ENCODE measurements at places on chromosomes 4 and X.

GRCh38 chr4:116599859-116600258 is 485.5 kb downstream of the TRAM1L1 start:
- peak; percentile 9 for DNase-seq

GRCh38 chr4:92304606-92305005 is 840 bp downstream of the GRID2 start:
- no peak for DNase-seq

DNA sequence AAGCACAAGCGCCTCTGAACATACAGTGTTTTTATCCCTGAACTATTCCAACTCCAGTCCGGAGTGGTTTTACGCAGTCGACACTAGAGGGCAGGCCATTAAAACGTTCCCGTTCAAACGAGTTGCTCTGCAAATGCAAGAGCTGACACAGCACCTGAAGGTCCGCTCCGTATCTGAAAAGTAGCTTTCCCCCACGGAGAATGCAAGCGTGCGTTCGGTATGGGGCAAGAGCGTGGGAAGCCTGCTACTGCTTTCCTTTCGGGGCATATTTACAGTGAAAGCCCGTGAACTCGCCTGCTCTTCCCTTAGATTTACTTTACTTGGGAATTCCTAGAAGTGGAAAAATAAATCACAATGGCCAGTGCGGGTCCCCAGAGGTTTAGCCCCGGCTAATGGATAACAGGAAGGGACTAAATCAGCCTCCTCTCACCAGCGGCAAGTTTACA is 190.8 kb downstream of the TSPAN5 start:
- DNase-seq = peak; percentile 81

DNA sequence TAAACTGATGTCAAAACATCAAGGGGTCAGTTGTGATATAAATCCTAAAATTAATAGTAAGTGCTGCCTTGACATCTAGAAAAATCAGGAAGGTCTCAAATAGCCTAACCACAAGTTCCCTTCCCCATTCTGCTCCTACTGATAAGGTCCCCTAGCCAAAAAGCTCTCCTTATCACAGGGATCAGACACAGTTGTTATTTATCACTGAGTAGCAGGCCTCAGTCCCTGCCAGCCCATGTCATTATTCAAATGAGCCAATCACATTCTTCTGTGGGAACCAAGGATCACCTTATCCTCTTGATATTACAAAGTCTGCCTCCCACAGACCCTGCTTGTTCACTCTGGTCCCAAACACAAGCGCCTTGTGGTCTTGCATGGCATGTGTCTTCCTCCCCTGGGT is 23.3 kb upstream of the TMEM255A start:
- no peak for DNase-seq

- DNase-seq = no peak
These were observed 57.9 kb downstream of the MND1 start for GRCh38 chr4:153402366-153402765.

GRCh38 chrX:100864657-100865391 is 9.3 kb downstream of the NOX1 start:
- DNase-seq = no peak

DNA sequence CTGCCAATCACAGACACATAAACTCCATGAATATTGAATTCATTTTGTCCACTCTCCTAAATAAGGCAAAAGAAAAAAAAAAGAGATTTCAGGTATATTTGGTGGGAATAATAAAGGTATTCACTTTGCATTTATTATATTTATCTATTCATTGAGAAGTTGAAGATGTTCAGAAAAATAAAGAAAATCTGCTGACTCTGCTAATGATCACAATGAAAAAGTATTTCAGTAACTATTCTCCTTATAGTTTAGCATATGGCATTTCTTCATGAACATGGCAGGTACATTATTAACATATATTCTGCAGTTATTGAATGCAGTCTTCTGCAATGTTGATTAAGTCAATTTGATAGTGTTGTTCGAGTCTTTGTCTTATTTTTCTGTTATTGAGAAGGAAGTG is 202.5 kb upstream of the ANKRD50 start:
- DNase-seq = no peak

DNA sequence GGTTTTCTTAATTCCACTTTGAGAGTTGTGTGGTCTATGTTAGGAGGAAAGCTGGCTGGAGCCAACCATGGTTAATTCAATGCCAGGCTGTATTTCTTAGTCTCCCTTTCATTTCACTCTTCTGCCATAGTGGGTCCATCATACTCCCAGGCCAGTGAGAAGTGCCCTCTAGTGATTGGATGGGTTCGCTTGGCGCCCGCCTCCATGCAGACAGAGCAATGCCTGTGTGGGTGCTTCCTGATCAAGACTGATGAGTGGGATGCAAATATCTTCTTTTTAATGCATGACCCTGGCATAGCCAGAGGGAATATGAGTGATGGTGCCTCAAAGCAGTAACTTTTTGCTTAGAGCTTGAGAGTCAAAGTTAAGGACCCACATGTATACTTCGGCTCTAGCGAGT is 6.4 kb downstream of the BMX start:
- no peak for DNase-seq

DNA sequence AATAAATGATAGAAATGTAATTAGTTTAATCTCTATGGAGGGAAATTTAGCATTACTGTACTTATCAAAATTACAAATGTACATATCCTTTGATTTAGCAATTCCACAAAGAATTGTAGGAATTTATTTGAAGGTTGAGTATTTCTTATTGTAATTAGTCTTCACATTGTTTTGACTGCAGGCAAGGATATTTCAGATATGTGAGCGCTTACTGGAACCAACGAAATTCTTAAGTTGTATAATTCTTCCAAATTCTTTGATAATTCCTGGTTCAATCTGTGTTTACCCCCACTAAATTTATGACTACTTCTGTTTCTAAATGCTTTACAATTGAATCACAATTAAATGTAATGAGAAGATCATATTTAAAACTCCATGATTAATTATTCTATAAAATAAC is 26.9 kb upstream of the WWC2 start:
- DNase-seq = no peak

GRCh38 chrX:71282514-71283402 is 677 bp upstream of the NONO start:
- peak; percentile 74 for DNase-seq

- DNase-seq = no peak
These were observed 24.4 kb downstream of the TRIM2 start for GRCh38 chr4:153228512-153229140.
